ENCODE measurements at places on chromosomes 12 and 14. TPM values are rescaled to one million over a fixed set of nuclear protein-coding genes. Genes with fewer than 3 reads are reported as not detected.

DNA sequence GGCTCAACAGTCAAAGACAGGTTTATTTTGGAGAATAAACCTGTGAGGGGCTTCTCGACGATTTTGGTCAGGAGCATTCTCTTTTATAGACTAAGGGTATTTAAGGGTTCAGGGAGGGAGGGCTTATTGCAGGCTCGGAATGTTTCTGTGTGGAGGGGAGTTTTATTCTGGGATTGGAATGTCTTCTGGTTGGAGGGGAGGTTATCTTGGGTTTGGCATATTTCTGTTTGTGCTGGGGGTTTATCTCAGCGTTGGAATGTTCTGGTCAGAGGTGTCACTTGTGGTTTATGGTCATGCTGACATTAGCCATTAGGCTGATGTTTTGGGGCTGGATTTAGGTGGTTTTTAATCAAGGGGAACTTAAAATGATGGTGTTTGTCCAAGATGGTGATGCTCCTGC lies 103.9 kb downstream of the SUDS3 start:
- H3K4me3 ChIP-seq, result no peak overlapping the region
- no peaks in the 10 kb centered on the region for H3K4me1 ChIP-seq
- no peak overlapping the region for H3K27ac ChIP-seq
- no peak for DNase-seq
- no peaks in the 10 kb centered on the region for H3K27me3 ChIP-seq

GRCh38 chr12:58881816-58882215 lies 38.5 kb downstream of the LRIG3 start:
- DNase-seq, result no peak
- H3K27ac ChIP-seq, result no peak overlapping the region
- H3K36me3 ChIP-seq, result no peaks in the 10 kb centered on the region
- no peak overlapping the region for H3K4me3 ChIP-seq

DNA sequence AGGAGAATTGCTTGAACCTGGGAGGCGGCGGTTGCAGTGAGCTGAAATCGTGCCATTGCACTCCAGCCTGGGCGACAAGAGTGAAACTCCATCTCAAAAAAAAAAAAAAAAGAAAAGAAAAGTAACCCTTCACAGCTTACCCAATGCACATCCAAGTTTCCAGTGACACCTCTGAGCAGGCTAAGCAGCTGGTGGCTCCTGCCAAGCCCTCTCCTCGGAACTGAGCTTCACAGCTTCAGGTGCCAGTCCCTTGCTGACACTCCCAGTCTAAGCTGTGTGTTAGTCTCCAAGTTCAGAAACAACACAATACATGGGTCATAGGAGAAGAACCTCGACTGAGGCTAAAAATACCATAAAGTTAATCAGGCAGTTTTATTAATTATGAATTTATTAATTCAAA lies 7.9 kb downstream of the CD9 start:
- H3K36me3 ChIP-seq, result no peaks in the 10 kb centered on the region
- H3K27me3 ChIP-seq, result no peaks in the 10 kb centered on the region
- H3K4me3 ChIP-seq, result no peak overlapping the region

DNA sequence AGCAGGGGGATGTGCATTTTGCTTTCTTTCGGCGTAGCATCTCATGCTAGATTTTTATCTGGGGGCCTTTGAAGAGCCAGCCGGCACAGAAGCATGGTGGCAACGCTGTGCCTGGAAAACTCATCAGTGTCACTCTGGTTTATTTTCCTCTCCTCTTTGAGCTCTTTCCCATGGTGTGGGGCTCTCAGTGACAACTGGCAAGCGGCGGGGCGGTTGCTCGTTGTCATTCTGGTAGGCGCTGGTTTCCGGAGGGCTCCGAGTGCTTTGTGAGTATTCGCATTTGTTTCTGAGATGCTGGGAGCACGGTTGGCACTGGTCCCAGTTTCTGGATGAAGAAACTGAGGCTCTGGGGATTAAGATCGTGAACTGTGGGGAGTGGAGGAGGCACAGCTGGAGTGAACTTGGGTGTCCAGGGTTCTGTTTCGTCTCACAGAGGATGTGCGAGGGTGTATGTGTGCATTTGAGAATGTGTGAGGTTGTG lies 23.3 kb downstream of the TPCN1 start:
- DNase-seq, result no peak
- H3K4me3 ChIP-seq, result no peak overlapping the region
- H3K36me3 ChIP-seq, result peaks cover 4% of the 10 kb centered on the region
- no peaks in the 10 kb centered on the region for H3K27me3 ChIP-seq
- H3K4me1 ChIP-seq, result peaks cover 9% of the 10 kb centered on the region

DNA sequence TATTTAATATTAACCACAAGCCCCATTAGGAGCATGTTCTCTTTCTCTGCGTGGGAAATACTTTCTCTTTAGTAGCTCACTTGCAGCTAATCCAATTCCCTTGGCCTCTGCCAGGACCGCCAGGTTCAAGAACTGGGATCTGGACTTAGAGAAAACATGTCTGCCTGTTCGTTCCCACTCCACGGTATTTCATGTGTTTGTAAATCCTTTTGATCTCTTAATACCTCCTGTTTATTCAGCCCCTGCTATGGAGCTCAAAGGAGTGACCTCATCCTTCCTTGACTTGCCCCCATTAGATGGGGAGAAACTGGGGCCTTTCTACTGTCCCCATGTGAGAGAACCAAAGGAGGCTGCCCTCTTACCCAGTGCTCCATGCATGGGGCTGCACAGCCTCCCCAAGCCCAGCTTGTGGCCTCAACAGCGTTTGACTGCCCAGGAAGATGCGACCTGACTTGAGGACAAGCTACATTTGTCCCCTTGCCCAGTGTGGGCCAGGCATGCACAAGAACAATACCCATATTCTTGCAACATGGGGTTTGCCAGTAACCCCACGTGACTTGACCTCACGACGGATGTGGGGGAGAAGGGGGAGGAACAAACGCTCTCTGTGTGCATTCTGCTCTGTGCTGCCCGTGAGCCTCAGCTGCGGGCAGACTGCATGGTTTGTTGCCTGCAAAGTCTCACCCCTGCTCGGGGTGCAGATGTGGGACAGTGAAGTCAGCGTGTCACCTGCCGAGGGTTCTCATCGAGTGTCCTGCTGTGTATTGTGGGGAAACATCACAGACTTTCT lies 30.3 kb downstream of the CD9 start:
- no peak overlapping the region for H3K4me3 ChIP-seq
- no peak overlapping the region for H3K27ac ChIP-seq
- DNase-seq, result peak; percentile 63

- DNase-seq, result no peak
- H3K4me3 ChIP-seq, result no peak overlapping the region
- no peak overlapping the region for H3K27ac ChIP-seq
- H3K27me3 ChIP-seq, result no peaks in the 10 kb centered on the region
- no peaks in the 10 kb centered on the region for H3K36me3 ChIP-seq
- peaks cover 14% of the 10 kb centered on the region for H3K4me1 ChIP-seq
These were observed 108.7 kb upstream of the HIF1A start for GRCh38 chr14:61586544-61587055.

- no peak for DNase-seq
- H3K27me3 ChIP-seq, result no peaks in the 10 kb centered on the region
- peaks cover 12% of the 10 kb centered on the region for H3K4me1 ChIP-seq
These were observed 124.8 kb downstream of the SCARB1 start for GRCh38 chr12:124738636-124739467.

- H3K36me3 ChIP-seq, result no peaks in the 10 kb centered on the region
- no peak overlapping the region for H3K27ac ChIP-seq
- H3K4me3 ChIP-seq, result no peak overlapping the region
- H3K27me3 ChIP-seq, result no peaks in the 10 kb centered on the region
- H3K4me1 ChIP-seq, result no peaks in the 10 kb centered on the region
- DNase-seq, result no peak
These were observed 230.0 kb downstream of the MSRB3 start for GRCh38 chr12:65508276-65509035.

The SLC17A8 gene
- not detected for total RNA-seq

All from Karpas-422 (cell line).